CD4-positive, alpha-beta T cell (primary cell): ENCODE measurements at places on chromosomes 7 and 10.

- no peak for DNase-seq
These were observed 84.2 kb upstream of the DDC start for GRCh38 chr7:50649259-50649885.

DNA sequence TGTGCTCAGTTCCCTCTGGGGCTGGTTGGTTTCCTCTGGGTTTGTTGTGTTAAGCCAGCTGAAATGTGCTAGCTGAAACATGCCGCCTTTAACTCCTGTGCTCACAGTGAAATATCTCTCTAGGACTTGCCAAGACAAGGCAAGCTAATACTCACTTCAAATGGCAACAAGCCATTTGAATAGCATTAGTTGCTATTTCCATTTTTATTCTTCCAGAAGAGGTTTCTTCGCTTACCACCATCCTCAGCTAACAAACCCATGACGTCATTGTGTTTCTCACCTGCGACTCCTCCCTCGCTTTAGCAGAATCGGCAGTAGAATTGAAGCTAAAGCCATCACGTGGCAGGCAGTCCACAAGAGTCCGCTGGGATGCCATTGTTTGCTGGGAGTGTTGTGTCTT lies 61.3 kb downstream of the ZNF22 start:
- no peak for DNase-seq

- DNase-seq = no peak
These were observed 79.9 kb downstream of the HIP1 start for GRCh38 chr7:75658802-75659201.

DNA sequence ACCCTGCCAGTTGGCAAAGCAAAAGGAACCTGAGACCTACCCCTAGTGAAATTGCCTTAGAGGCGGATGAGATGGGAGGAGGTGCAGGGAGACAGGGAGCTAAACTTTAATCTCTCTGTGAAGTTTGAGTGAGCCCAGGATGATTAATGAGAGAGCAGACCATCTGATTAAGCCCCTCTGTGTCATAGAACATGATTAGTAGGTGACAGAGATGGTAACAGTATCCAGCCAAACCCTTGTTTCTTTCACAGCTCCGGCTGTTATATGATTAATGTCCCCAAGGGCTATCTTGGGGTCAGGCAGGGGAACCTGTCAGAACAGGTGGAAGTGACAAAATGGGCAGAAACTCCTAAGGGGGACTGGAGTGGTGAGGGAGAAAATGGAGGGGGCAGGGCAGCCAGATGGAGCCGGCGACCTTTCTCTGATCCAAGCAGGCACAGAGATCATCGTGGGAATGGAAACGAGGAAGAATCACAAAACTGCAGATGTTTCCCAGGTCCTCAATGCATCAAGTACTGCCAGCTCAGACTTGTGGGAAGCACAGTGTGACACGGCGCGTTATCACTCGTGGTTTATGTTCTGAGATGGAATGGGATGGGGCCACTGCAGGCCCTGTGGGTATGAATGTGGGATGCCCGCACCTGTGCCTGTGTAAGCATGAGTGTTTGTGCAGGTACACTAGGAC lies 684.2 kb downstream of the LRMDA start:
- DNase-seq = no peak

DNA sequence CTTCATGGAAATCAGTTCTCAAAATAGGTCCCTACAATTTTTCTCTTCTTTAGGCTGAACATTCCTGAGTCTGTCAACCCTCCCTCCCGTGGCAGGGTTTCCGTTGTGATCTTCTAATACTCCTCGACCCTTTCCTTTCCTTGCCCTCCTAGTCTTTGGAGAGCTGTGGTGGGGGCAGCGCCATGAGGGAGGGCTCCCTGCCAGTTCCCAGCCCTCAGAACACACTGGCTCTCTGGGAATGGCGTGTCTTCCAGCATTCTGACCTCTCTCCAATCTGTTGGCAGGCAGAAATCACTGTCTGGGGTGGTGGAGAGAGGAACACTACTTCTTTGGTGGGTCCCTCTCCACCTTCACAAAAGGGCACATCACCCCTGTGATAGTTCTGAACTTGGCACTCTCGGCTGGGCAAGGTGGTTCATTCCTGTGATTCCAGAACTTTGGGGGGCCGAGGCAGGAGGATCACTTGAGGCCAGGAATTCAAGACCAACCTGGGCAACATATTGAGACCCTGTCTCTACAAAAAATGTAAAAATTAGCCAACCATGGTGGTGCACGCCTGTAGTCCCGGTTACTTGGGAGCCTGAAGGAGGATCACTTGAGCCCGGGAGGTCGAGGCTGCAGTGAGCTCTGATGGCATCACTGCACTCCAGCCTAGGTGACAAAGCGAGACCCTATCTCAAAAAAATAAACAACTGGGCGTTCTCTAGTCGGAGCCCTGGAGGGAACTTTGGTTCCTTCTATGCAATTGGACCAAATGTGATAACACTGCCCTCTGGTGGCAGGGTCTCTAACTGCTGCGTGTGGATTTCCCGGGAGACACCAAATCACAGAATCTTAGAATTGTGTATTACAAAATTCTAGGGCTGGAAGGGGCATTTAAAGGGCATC lies 13.1 kb upstream of the ARPC1A start:
- peak; percentile 65 for DNase-seq

GRCh38 chr7:129222064-129222463 lies 2.8 kb upstream of the AHCYL2 start:
- DNase-seq = no peak
